Adrenal gland (tissue), 19 donors: ENCODE measurements at places on chromosomes 6 and 20.

DNA sequence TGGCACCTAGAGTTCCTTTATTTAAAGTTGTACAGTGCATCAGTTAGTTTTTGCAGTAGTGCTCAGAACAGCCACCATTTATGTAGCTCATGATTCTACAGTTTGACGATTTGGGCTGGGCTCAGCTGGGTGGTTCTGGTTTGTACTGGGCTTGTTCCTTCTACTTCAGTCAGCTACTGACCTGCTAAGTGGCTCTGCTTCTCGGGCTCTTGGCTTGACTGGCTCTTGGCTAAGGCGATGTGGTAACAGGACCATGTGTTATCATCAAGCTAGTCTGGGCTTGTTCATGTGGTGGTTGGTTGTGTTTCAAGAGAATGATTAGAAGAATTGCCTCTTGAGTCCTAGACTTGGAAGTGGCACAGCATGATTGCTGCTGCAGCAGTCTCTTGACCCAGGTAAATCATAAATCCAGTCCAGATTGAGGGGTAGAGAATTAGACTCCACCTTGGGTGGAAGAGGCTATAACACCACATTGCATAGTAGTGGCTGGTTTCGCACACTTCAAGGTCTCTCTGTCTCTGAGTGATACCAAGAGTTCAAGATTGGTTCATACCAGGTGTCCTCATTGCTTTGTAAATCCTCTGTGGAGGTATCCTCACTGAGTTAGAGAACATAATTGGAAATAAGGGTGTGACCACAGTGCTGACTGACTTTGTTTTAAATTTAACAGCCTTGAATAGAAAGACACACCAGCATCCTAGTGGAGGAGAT, 253.0 kb downstream of the ARID1B start:
- no peak for DNase-seq

DNA sequence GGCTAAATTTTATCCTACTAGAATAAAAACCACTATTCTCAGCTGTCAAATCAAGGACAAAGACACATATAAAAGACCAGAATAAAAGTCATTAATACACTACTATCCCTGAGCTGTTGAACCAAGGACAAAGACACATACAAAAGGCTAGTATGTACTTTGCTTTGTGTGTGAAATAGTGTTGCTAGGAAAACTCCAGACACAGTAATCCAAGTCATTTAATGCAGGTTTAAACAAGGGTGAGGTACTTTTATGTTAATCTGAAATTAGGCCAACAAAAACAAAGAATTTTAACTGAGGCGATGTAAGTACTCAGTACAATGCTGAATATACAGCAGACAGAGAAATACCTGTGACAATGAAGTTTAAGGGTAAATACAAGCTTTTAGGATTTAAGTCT, 18.9 kb downstream of the GCLC start:
- no peak for DNase-seq

- no peak for DNase-seq
These were observed 11.7 kb upstream of the SPO11 start for GRCh38 chr20:57317789-57318371.

GRCh38 chr6:139124887-139125672, 9.8 kb upstream of the HECA start:
- DNase-seq: peak; percentile 71

- no peak for DNase-seq
These were observed 311.7 kb downstream of the CBLN4 start for GRCh38 chr20:55693641-55694040.

DNA sequence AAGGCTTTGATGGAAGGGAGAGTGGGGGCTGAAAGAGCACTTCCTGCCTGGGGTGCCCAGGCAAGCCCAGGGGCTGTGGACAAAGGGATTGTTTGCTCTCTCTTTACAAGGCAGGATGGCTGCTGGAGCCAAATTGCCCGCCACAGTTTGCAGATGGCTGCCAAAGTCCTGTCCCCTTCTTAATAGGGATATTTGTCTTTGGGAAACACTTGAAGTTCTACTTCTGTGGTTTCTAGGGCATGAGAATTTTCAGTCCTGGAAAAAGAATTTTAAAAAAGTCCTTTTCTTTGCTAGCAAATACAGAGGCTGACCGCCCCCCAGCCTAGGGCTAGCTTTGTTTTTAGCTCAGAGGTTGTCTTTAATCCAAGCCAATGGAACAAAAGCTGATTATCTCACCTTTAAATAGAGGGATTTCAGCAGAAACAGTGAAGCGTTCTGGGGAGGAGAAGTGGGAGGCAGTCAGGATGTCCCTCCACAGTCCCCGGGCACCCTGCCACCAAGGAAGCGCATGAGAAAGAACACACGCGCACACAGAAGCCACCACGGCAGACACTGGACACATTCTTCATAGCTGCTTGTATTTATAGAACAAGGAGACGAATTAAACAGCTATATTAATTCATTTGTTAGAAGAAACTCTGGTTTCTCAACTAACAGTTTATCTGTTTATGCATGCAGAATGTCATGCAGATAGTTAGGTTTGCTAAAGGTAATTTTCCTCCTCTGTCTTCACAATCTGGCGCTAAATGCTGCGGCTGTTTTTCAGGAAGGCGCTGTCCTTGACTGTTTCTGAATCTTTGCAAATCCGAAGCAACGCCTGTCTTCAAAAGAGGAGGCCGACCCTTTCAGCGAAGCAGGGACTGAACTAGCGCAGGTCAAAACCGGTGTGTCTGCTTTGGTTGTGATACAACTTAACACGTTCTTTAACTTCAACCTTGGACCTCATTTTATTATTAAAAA, 736.9 kb downstream of the QKI start:
- no peak for DNase-seq

DNA sequence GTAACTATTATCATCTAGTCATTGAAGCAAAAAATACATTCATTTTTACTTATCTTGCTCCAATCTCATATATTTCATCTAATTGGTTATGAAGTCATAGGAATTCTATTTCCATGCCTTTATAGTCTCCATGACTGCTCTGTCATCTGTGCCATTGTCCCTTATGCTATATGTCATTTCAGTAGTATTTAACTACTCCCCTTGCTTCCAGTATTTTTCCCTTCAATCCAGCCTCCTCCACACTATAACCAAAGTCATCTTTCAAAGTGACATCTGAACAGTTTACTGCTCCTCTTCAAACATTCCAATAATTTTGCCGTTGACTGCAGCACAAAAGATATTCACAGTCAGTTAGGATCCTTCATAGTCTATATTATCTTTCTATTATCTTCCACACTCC, 216.6 kb upstream of the HS3ST5 start:
- no peak for DNase-seq

DNA sequence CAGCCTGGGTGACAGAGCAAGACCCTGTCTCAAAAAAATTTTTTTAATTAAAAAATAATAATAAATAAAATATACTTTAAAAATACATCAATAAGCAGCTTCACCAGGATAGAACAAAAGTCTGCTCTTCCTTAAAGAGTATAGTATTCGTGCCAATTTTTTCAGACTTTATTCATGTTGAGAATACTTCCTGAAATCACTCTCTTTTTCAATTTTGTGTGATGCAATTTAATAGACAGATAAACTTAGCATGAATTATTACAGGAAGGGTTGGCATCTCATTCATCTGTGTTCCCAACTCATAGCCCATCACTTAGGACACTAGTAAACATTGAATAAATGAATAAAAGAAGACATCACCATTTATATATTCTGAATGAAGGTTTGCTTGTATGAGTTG, 52.4 kb downstream of the IPCEF1 start:
- no peak for DNase-seq

- DNase-seq: peak; percentile 71
These were observed 51.9 kb downstream of the SNAI1 start for GRCh38 chr20:50034567-50035180.

- peak; percentile 78 for DNase-seq
These were observed 56.0 kb downstream of the TGM2 start for GRCh38 chr20:38108986-38109541.

GRCh38 chr6:153539602-153540001, 408.5 kb upstream of the RGS17 start:
- no peak for DNase-seq

GRCh38 chr20:11457488-11457887, 460.2 kb upstream of the BTBD3 start:
- DNase-seq: no peak

DNA sequence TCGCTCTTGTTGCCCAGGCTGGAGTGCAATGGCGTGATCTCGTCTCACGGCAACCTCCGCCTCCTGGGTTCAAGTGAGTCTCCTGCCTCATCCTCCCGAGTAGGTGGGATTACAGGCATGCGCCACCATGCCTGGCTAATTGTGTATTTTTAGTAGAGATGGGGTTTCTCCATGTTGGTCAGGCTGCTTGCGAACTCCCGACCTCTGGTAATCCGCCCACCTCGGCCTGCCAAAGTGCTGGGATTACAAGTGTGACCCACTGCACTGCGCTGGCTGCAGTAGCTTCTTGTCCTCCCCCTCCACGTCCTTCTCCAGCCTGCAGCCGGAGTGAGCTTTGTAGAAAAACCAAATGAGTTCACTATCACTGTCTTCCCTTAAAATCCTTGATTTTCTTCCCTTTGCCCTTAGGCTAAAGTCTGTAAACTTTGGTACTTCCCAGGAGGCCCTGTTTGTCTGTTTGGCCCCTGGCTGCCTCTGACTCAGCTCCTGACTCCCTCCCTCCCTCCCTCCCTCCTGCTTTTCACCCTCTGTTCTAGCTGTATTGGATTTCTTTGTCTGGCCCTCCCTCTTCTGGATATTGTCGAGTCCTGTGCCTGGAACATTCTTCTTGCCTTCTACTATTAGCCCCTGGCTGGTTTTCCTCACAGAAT, 12.9 kb downstream of the PARD6B start:
- peak; percentile 85 for DNase-seq

DNA sequence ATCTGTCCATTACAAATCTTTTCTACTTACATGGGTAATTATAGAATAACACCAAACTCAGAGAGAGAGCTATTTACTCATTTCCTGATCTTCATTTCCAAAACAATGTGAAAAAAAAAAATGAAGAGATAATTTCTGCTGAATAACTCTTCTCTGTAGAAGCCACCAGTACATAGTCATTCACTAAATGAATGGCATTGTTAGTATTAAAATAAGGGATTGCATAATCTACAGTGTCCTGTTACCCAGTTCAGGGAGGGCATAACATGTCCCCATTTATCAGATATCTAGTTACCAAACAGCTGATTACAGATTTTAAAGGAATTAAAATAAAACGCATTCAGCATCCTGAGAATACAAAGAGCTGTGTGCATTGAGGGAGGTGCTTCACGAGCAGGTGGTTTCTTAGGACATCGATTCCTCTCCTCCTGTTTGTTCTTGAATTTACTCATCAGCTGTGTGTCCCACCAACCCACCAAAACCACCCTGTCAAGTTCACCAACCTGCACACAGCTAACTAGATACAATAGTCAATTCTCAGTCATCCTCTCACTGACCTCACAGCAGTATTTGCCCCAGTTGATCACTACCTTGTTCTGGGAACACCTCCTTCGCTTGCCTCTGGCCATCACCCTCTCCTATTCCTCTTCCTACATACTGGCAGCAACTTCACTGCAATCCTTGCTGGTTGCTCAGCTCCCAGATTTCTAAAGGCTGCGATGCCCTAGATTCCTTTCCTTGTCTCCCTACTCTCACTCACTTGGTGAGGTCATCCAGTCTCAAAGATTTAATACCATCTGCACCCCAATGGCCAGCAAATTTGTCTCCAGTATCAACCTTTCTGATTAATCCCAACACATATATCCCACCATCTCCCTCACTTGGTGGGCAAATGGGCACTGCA, 18.7 kb downstream of the CNKSR3 start:
- DNase-seq: no peak

GRCh38 chr6:142167486-142167885, 20.4 kb downstream of the VTA1 start:
- DNase-seq: no peak

DNA sequence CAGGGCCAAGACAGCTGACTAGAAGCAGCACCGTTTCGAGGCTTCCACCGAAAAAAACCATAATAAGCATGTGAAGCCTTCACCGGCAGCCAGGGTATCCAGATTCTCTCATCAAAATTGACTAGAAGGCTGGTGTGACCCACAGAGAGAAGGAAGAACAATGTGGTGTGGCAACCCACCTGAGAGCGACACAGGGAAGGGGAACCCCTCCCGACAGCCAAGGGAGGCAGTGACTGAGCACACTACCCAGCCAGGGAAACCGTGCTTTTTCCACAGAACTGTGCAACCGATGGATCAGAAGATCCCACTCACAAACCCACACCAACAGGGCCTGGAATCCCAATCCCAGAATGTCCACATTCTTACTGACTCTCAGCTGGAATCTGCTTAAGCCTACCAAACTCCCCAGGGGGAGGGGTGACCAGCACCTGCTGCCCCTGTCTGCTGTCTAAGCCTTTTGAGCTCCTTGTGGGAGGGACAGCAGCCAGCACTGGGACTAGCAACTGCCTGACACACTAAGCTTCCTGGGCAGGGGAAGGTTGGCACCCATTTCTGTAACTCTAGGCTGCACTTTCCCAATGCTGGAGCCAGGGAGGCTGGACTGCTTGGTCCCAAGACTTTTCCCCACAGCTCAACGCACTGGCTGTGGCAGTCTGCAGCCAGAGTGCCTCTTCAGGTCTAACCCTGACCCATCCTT, 231.9 kb upstream of the FAM83B start:
- DNase-seq: no peak

- peak; percentile 45 for DNase-seq
These were observed 125.4 kb downstream of the OPRM1 start for GRCh38 chr6:154164397-154164796.

GRCh38 chr6:30060606-30061091, 416 bp upstream of the POLR1H start:
- peak; percentile 60 for DNase-seq

DNA sequence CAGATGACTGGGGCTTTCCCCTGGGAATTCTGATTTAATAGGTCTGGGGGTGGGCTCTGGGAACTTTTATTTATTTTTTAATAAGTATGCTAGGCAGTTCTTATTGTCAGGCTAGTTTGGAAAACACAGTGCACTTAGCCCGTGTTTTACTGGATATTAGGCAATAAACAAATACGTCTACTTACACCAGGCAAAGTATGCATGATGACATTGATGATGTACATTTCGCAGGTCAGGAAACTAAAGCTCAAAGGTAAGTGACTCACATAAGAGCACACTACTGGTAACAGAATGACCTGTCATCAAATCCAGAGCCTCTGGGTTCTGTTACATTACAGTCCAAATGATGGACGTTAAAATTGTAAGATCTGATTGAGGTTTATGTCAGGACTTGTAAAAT, 144.4 kb upstream of the EXOC2 start:
- no peak for DNase-seq

- DNase-seq: no peak
These were observed 84.9 kb upstream of the SIM1 start for GRCh38 chr6:100549406-100550167.

GRCh38 chr6:153028963-153029362, 26.5 kb upstream of the MTRF1L start:
- no peak for DNase-seq

GRCh38 chr6:109093732-109094415, 772 bp downstream of the SESN1 start:
- no peak for DNase-seq

- DNase-seq: no peak
These were observed 203.5 kb upstream of the TSHZ2 start for GRCh38 chr20:52768694-52769093.

DNA sequence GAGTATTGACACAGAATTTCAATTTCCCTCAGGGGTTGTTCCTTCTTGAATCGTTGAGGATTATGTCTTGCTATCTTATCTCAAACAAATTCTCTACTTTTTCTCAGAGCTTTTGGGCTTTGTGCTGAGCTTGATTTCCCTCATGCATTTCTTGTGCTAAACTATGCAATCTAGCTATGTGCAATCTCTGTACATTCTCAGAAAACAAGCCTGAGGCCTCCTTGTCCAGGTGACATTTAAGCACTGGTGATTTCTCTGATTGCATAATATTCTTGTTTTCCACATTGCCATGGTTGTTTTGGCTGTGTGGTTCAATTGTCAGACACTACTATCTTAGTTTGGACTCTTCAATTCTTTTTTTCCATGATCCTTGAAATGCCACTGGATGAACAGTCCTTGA, 81.2 kb upstream of the MAN1A1 start:
- no peak for DNase-seq
